Effector memory CD4-positive, alpha-beta T cell (primary cell): ENCODE measurements at places on chromosomes 1 and 21.
A peak's percentile ranks its signal among the peaks of the same experiment; 100 is the strongest.

GRCh38 chr21:43362915-43363314 lies 64.0 kb downstream of the SIK1 start:
- peak overlapping the region; percentile 85 for H3K27ac ChIP-seq
- H3K4me3 ChIP-seq: peak overlapping the region; percentile 32
- no peak for DNase-seq
- H3K27me3 ChIP-seq: no peaks in the 10 kb centered on the region
- H3K36me3 ChIP-seq: no peaks in the 10 kb centered on the region
- peaks cover 22% of the 10 kb centered on the region for H3K4me1 ChIP-seq

- no peaks in the 10 kb centered on the region for H3K36me3 ChIP-seq
- DNase-seq: no peak
- H3K4me3 ChIP-seq: no peak overlapping the region
- no peaks in the 10 kb centered on the region for H3K27me3 ChIP-seq
- no peaks in the 10 kb centered on the region for H3K4me1 ChIP-seq
Observed at GRCh38 chr1:8889925-8890785, 11.7 kb upstream of the ENO1 start.

DNA sequence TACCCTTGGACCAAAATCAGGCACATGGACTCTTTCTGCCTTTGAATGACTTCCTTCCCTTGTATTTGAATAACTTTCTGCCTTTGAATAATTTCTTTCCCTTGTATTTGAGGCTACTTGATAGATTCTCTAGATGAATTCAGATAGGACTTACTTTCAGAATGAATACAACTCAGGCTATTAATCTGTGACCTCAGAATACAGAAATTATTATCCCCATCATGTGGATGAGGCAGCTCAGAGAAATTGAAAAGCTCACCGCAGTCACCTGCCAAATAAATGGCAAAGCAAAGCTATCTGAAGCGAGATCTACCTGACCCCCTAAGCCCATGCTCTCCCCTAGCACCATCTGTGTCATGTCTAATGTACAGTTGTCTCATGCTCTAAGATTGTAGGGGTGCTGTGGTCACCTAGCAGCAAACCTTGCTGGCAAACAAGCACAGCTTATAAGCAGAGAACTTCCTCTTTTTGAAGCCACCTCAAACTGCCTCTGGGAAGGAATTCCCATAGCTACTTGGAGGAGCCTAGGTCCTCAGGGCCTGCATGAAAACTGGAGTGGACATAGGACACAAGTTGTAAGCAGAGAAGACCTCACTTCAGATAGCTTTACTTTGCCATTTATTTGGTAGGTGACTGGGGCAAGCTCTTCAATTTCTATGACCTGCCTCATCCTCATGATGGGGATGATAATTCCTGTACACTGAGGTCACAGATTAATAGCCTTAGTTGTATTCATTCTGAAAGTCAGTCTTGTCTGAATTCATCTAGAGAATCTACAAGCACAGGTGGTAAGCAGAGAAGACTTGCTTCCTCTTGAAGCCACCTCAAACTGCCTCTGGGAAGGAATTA lies 66.1 kb downstream of the FASLG start:
- no peaks in the 10 kb centered on the region for H3K4me1 ChIP-seq
- no peak for DNase-seq

GRCh38 chr1:10945991-10946509 lies 66.4 kb upstream of the TARDBP start:
- H3K27ac ChIP-seq: no peak overlapping the region
- no peak for DNase-seq
- no peaks in the 10 kb centered on the region for H3K4me1 ChIP-seq
- no peaks in the 10 kb centered on the region for H3K36me3 ChIP-seq
- H3K4me3 ChIP-seq: no peak overlapping the region
- H3K27me3 ChIP-seq: no peaks in the 10 kb centered on the region
